Activated CD8-positive, alpha-beta memory T cell treated with anti-CD3 and anti-CD28 coated beads for 1 hour (primary cell): ENCODE measurements at places on chromosomes 5 and 9.

GRCh38 chr9:127166111-127166510 lies 43.7 kb upstream of the ANGPTL2 start:
- DNase-seq = no peak

DNA sequence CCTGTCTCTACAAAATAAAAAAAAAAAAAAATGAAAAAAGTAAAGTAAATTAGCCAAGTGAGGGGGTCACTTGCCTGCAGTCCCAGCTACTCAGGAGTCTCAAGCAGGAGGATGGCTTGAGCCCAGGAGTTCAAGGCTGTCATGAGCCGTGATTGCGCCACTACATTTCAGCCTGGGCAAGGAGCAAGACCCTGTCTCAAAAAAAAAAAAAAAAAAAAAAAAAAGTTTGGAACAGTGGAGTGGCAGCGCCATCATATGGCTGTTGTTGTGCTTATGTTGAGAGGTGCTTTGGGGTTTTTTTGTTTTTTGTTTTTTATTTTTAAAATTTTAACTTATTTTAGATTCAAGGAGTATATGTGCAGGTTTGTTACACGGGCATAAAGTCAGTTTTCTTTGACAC lies 3.6 kb downstream of the BRIX1 start:
- no peak for DNase-seq

GRCh38 chr5:96725257-96725656 lies 63.1 kb downstream of the CAST start:
- no peak for DNase-seq

DNA sequence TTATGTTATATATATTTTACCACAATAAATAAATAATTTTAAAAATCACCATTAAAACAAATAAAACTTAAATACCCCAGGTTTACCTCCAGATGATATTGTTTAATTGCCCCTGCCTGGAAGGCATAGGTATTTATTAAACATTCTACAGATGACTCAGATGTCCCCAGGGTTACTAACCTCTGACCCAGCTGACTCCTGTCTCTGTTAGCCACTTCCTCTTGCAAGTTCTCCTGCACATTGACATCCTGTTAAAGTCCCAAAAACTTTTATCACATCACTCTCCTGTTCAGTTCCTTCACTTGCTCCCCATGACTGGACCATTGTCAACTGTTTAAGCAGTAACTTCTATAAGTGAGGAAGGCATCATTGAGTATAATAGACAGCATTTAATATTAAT lies 37.0 kb upstream of the RAB3C start:
- no peak for DNase-seq

- no peak for DNase-seq
Measured at GRCh38 chr5:146018514-146019375, 82.4 kb downstream of the SH3RF2 start.

DNA sequence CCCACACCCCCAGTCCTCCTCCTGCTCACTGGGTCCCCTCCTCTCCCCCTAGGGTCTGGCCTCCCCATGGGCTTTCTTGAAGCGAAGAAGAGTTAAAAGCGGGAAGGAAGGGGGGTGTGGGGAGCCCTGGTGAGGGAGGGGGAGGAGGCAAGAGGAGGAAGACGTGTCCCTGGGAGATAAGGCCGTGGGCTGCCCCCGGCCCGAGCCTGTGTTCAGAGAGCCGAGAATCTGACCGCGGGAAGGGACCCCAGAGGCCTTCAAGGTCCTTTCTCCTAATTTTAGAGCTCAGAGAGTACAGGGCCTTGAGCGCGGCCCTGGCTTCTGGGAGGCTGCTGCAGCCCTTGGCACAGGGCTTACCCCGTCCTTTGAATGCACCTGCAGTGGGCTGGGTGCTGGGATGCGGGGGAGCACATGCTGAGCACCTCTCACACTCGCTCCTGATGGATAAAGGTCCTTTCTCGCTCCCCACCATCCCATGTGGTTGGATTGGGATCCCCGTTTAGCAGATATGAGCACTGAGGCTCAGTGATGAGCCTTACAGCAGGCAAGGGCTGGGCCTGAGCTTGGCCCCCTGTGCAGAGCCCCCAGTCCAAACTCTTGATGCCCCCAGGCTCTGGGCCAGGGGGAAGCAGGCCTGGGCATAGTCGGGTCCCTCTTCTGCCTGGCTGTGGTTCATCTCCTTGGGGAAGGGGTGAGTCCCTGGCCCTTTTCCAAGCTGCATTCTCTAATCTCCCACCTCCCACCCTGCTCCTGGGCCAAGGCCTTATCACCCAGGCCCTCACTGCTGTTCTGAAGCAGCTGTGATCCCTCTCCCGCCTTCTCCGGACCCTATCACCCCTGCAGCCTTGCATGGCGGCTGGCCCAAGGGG lies 5.9 kb downstream of the GFI1B start:
- no peak for DNase-seq

GRCh38 chr5:172133359-172134029 lies 54.5 kb downstream of the STK10 start:
- no peak for DNase-seq

DNA sequence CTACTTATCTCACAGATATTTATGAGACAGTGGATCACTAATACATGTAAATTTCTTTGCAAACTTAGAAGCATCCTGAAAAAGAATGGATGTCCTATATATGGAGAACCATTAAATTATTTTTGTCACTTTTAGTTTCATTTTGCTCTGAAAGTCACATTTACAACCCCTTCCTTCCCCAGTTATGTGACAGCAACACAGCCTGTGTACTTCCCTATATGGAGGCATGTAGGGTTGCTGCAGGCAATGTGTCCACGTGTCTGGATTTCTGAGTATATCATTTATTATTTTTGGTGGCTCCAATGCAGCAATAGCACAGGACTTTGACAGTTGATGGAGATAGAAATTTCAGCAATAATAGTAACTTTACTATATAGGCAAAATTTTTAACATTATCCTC lies 156.4 kb downstream of the ST8SIA4 start:
- no peak for DNase-seq

DNA sequence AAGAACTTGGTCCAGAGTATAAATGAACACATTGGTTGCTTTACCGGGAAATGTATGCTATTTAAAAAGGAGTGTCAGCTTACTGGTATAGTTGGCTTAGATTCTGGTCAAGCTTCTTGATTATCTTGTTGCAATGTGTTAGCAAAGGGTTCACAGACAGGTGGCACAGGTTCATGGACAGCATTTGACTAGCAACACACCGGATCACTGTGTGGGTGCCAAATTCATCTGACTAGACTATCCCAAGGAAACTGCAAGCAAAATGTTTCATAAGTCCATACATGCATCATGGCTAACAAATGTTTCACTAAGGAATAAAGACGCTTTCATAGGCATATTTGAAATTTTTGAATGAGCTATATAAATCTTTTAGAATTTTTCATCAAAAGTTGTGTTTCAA lies 274.1 kb downstream of the PLK2 start:
- DNase-seq = no peak

DNA sequence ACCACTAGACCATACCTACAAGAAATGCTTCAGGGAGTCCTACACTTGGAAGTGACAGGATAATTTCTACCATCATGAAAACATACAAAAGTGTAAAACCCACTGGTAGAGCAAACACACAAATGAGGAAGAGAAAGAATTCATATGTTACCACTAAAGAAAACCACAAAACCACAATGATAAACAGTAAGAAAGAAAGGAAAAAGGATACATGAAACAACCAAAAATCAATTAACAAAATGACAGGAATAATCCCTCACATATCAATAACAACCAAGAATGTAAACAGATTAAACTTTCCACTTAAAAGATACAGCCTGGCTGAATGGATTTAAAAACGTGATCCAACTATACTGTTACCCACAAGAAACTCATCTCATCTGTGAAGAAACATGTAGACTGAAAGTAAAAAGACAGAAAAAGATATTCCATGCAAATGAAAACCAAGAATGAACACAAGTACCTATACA lies 83.4 kb downstream of the LPAR1 start:
- no peak for DNase-seq

DNA sequence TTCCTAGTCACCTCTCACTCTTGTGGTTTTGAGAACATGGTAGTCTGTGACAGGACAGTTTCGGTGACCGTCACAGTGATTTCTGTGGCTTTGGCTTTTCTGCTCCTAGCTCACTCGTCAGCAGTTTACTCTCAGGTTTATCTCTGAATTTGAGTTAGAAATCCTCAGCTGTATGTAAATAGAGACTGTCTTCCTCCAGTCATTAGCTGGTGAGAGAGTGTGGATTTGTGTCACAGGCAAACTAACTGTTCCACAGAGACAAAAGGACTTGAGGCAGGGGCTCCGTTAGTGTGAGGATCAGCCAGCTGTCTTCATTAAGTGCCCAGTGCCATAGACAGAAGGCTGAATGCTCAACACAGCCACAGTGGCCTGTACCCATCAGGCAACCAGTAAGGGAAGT lies 131.4 kb downstream of the CD180 start:
- no peak for DNase-seq

DNA sequence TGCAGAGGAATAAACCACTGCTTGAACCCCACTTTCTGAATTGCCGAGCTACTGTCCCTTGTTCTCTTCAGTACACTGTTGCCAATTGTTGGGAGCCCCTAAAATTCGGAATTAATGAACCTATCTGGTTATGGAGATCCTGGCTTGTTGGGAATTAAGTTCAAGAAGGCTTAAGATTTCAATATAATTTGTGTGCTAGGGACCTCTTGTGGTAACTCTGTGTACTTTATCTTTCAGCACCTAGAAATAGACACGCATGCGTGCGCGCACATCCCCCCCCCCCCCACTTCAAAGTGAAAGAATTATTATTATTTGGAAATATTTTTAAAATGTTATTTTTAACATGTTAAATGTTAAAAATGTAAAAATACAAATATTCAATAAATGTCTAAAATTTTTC lies 53.3 kb upstream of the FAM169A start:
- no peak for DNase-seq

GRCh38 chr5:132250547-132250946 lies 6.9 kb upstream of the PDLIM4 start:
- DNase-seq = no peak

DNA sequence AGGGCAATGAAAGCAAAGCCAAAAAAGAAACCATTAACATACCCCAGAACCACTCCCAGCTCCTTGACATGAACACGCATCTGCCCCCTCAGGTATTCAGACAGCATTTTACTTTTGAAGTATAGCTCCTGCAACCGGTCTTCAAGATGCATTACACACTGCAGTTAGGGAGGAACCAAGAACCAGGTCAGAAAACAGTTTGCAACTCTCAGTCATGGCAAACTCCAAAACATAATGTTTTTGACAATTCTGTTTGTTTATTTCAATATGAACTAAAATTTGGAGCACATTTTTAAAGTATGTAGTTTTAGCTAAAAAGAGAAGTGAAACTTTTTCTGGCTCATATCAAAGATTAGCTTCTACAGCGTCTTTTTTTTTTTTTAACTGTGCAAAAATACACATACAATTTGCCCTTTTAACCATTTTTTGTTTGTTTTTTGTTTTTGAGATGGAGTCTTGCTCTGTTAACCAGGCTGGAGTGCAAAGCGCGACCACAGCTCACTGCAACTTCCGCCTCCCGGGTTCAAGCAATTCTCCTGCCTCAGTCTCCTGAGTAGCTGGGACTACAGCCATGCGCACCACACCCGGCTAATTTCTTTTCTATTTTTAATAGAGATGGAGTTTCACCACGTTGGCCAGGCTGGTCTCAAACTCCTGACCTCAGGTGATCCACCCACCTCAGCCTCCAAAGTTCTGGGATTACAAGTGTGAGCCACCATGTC lies 12.2 kb upstream of the RAPGEF6 start:
- DNase-seq = no peak

- no peak for DNase-seq
Measured at GRCh38 chr9:33851301-33851700, 34.3 kb downstream of the UBE2R2 start.

GRCh38 chr9:136890661-136891060 lies 4.3 kb downstream of the TRAF2 start:
- no peak for DNase-seq

DNA sequence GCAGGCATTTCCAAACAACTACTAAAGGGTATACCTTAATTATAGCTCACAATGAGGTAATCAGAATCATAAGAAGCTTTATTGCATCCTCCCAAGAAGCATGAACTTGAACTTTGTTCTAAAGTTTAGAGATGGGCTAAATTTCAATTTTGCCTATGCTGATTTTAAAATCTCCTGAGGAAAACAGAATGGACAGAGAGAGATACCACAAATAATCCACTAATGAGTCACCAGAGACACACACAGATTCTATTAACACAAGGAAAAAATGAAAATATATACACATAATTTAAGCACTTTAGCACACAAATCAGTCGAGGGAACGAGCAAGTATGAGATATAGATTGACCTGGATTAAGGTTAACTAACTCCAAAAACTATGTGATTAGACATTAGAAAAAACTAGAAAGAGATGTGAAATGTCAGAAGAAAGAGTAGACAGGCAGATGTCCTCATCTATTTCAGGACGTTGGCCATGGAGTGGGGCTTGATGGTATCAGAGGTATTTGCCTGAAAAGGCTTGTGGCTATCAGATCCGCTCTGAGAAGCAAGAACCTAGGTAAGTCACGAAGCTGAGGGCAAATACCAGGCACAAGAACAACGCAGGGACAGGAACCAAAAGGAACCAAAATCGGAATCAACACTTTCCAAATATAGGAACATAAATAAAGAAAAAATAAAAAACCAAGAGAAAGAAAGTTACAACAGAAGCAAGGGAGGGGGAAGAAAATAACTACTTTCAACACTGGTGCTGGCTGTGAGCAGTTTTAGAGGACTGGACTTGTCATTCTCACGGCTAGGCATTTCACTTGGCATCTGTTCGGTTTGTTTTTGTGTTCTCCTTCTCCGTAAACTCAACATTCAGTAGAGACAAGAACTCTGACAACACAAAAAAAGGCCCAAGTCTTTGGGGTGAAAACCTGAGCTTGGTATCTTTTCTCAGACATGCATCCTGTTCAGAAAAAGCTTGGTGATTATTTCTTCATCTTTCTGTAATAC lies 294.6 kb upstream of the PUM3 start:
- no peak for DNase-seq

GRCh38 chr5:98771382-98772109 lies 1.9 kb upstream of the RGMB start:
- no peak for DNase-seq

GRCh38 chr5:6843821-6844220 lies 130.6 kb downstream of the TENT4A start:
- no peak for DNase-seq

DNA sequence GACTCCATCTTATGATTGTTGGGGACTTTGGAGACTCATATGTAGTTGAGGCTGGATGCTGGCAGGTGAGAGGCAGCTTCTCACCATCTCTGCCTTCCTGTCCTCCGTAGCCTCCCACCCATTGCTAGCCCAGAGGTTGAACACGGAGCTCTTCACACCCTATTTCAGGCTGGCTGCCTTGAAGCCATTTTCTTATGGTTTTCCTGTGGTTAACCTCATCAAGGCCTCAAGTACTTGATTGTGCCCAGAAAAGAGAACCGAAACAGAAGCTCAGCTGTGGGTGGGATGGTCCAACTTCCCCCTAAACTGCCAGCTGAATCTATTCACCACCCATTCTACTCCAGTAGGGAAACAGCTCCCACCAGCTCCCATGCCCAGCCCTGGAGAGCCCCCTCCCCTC lies 102.9 kb downstream of the LIFR start:
- DNase-seq = no peak

DNA sequence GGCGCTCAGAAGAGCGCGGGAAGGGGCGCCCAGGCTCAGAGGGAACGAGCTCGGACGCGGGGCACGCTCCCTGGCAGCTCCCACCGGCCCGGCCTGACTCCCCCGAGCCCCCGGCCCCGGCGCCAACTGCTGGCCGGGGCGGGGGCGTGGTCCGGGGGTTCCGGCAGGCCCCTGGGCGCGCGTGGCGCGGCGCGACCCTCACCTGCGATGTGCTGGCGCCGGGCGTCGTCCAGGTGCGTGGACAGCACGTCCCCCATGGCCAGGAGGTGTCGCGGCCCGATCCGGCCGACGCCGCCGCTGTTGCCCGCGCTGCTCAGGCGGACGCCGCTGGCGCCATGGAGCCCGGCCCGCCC lies 43.5 kb upstream of the STXBP1 start:
- DNase-seq = no peak

GRCh38 chr9:79946712-79947111 lies 374.9 kb downstream of the TLE4 start:
- DNase-seq = no peak
